ENCODE measurements at places on chromosomes 2 and 18.

DNA sequence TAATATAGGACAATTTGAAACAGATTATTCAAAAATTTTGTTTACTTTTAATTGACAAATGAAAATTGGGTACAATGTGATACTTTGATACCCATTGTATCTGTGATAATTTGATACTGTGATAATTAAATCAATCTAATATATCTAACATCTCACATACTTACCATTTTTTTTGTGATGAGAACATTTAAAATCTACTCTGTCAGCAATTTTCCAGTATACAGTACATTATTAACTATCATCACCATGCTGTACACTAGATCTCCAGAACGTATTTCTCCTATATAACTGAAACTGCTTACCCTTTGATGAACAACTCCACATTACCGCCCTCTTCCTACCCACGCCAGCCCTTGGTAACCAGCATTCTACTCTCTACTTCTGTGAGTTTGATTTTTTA lies 139.7 kb upstream of the TFPI start:
- no peak for DNase-seq

GRCh38 chr2:210003359-210003758 lies 921 bp downstream of the RPE start:
- no peak for DNase-seq

GRCh38 chr2:148221166-148221565 lies 200.3 kb downstream of the MBD5 start:
- DNase-seq: no peak

- DNase-seq: no peak
Measured at GRCh38 chr2:47777277-47777937, 5.5 kb upstream of the MSH6 start.

- no peak for DNase-seq
Measured at GRCh38 chr2:190407246-190407661, 901 bp upstream of the MFSD6 start.

DNA sequence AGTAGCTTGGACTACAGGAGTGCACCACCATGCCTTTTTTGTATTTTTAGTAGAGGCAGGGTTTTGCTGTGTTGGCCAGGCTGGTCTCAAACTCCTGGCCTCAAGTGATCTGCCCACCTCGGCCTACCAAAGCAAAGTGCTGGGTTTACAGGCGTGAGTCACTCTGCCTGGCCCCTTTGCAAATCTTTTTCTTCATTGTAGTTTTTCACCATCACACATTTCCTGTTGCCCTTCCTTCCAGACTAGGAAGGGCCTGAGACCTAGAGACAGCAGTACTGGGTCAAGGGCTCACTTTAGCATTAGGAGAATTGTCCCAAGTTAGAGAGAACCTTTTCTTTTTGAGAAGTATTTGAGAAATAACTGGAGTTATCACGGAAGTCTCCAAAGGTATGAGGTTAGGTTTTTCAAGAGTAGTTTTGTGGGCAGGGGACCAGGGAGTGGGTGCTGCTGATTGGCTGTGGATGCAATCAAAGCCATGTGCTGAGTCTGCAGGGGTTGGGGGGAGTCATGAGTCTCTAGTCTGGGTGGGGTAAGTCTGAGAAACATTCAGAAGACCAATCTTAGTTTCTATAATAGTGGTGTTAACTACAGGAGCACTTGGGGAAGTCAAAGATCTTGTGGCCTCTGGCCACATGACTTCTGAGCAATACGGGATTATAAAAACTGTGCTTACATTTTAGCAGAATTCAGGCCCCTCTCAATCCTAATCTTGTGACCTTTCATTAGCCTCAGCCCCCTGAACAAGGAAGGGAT lies 23.7 kb downstream of the B3GNT2 start:
- no peak for DNase-seq

- no peak for DNase-seq
Measured at GRCh38 chr2:6107290-6107689, 415.1 kb downstream of the SOX11 start.

GRCh38 chr18:9681217-9681616 lies 26.9 kb upstream of the RAB31 start:
- DNase-seq: no peak

GRCh38 chr2:226440127-226440918 lies 359.3 kb downstream of the IRS1 start:
- DNase-seq: no peak

DNA sequence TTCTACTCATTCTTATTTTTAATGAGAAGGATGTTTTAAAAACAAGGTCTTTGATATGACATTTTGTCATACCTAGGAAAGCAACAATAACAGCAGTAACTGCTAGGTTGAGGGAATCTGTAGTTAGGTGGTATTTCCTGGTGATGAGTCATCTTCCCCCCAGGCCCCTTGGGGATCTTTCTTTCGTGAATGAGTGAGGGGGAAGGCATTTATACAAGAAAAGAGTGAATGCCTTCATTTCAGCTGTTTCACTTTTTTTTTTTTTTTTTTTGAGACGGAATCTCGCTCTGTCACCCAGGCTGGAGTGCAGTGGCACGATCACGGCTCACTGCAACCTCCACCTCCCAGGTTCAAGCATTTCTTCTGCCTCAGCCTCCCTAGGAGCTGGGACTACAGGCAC lies 108.6 kb downstream of the MAP4K4 start:
- no peak for DNase-seq

- no peak for DNase-seq
Measured at GRCh38 chr2:173708806-173709205, 256.4 kb downstream of the SP3 start.

GRCh38 chr2:107137706-107138105 lies 251.7 kb upstream of the ST6GAL2 start:
- DNase-seq: no peak

DNA sequence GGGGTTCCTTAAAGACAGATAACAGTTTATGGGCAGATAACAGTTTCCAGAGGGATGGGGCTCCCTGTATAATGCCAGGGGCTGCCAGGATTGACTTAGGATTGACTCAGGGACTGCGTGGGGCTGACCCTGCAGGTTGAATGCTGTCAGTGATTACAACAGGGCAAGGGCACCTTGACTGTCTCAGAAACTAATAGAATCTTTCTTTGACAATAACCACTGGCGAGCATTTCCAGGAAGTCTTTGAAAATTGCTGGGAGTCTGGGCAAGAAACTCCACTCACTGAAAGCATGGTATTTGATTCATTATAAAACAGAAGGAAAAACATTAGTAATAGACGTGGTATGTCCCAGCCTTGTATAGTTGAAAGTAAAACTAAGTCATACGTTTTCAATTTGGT lies 101.0 kb downstream of the GPD2 start:
- no peak for DNase-seq

DNA sequence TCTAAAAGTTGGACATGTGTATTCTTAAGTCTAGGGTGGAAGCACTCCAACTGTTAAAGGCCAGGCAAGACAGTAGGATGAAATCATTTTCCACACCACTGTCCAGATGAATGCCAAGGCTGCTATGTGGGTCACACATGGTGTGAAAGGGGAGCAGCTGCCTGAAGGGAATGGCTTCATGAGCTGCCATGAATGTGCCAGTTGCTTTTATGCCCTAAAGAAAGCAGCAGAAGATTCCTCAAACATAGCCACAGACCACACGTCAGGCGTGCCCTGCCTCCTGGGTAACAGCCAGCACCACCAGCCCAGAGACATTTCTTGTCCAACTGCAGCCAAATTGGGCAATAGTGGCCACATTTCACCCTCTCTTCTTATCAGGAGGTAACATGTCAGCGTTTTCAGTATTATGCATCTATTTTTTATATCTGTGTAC lies 130.2 kb downstream of the MTCL1 start:
- no peak for DNase-seq

DNA sequence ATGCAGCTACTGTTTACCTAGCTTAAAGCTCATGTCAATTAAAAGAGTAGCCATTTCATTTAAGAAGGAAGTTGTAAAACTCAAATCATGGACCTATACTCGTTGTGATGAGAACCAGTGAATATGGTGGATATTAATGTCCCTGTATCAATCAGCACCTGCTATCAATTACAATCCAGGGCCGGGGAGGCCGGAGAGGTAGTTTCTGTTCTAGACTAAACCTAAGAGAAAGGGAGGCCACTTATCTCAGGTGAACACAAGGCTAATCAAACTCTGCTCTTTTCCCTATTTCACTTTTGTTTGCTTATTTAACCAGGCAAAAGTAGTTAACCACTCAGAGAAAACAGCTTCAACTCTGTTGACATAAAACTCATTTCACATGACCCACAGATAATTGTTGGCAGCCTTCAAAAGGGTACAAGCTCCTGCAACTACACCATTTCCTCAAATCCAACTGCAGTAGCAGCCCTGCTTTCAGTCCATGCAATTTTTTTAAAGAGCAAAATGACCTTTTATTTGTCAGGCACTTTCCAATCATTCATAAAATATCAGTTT lies 27.8 kb upstream of the SLC9A2 start:
- DNase-seq: no peak

DNA sequence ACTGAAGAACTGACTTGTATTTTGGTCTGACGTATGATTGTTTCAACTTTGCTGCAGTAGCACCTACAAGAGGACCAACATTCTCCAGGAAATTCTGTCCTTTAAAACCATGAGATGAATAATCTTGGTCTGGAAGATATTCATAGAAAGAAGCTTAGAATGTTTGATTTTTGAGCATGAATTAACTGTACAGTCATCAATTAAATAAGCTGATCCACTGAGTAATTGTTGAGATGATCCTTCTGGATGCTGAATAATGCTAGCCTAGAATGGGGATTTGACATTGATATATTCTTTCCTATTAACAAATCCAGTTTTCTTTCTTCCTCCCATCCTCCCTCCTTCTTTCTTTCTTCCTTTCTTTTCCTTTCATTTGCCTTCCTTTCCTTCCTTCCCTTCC lies 39.0 kb upstream of the CDK5R2 start:
- no peak for DNase-seq

- DNase-seq: no peak
Measured at GRCh38 chr2:174024524-174025270, 59.5 kb upstream of the SP3 start.

DNA sequence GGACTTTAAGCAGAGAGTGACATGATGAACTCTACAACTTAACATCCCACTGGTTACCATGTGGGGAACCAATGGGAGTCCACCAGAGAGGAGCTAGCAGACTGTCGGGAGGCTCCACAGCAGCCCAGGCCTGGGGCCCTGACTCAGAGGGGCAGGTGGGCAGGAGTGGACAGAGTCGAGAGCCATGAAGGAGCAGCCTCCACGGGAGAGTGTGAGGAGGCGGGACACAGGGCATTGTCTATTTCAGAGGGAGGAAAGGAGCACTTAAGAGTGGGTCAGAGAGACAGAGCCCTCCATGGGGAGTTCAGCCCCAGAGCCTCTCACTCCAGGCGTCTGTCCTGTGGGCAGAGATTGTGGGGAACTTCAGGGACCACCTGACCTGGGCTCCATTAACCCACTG lies 118.7 kb downstream of the CYP26B1 start:
- no peak for DNase-seq

GRCh38 chr18:63511285-63511684 lies 30.9 kb upstream of the SERPINB12 start:
- DNase-seq: peak; percentile 67

DNA sequence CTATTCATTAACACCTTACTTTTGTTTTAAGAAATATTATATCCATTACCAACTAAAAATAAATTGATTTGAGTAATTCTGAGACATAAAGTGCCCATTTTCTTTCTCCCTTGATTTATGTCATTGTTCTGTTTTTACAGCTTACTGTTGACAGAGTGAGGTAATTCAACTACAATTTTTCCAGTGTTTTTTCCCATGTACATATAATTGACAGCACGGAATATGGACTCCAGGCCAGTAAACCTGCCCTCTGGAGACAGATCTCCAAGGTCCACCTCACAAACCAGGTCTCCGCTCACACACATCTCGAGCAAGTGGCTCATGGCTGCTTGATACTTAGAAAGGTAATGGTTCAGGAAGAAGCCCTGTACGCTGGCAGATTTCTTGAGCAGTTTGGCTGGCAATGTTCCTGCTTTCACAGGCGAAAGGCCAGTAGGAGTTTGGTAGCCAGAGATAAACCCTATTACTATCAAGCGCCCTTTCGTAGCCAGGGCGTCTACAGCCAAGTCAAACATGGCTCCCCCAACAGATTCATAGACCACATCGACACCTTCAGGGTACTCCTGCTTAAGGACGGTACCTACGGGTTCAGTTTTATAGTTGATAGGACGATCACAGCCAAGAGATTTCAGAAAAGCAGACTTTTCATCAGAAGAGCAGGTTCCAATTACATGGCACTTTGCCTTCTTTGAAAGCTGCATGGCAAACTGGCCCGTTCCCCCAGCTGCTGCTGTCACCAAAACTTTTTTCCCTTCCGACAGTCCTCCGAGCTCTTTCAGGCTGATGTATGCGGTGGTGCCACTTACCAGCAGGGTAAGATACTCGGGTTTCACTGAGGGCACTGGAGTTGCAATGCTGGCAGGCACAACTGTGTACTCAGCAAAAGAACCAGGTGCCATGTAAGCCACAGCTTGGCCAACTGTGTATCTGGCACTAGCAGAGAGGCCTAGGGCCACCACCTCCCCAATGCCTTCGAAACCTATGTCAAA lies 7.4 kb downstream of the PTGR3 start:
- no peak for DNase-seq

DNA sequence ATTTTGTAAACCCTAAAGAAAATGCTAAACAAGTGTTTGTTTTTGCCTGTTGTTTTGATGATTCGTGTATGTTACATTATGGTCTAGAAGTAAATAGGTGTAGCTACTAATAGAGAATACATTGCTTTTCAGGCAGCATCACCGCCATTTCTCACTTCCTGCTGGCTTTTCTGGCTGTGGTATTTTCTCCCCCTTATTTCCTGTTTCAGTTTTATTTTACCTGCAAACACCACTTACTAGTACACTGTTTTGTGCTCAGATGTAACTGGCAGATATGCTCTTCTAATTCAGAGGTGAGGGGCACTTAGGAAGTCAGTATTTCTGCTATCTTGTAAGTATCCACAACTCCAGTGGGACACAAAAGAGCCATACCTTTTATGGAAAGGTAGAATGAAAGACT lies 38.1 kb upstream of the SLC3A1 start:
- no peak for DNase-seq

DNA sequence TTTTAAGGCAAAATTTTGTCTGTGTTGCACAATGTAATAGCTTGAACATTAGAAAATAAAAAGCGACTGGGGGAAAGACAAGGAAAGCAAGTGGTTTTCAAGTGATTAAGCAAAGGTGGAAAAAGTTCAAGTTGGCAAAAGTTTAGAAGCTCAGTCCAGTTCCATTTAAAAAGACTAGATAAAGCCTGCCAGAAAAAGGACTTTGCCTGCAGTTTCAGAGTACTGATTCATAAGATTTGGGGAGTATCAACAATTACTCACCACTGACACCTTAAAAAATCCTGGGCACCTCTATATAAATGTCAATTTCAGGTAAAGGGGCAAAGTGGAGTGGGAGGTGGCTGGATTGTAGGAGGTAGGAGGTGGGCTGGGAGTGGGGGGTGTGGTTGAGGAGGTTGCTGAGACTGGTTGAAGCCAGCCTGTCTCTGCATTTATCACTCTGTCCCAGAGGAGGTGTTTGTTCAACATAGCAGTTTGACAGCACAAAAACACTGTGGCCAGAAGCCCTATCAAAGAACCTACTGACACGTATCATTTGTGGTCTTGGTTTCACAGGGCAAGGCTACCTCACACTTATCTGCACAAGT lies 14.6 kb downstream of the ZEB2 start:
- DNase-seq: no peak

- DNase-seq: no peak
Measured at GRCh38 chr2:212532585-212532984, 6.0 kb downstream of the ERBB4 start.
